DMS 273 treated with DMSO at 0.1 percent for 48 hours (cell line): ENCODE measurements at places on chromosomes 13 and 19.

DNA sequence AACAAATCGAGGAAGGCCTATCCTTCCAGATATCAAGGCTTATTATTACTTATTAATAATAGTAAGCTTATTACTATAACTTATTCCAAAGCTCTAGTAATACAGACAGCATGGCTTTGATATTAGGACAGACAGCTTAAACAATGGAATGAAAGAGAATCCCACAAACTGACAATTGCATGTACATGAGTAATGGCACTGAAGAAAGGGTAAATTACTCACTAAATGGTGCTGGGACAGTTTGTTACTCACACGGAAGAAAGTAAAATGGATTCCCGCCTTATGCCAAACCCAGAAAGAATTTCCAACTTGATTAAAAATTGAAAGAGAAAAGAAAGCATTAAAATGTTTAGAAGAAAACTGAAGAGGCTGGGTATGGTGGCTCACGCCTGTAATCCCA is 60.3 kb downstream of the MIPEP start:
- DNase-seq = no peak

DNA sequence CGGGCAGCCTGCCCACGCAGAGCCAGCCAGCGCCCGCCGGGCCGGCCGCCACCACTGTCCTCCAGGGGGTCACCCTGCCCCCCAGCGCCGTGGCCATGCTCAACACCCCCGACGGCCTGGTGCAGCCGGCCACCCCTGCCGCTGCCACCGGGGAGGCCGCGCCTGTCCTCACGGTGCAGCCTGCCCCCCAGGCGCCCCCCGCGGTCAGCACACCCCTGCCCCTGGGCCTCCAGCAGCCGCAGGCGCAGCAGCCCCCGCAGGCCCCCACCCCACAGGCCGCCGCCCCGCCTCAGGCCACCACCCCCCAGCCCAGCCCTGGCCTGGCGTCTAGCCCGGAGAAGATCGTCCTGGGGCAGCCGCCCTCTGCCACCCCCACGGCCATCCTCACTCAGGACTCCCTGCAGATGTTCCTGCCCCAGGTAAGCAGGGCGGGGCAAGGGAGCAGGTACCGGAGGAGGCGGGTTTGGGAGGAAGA is 32.3 kb upstream of the EHD2 start:
- DNase-seq = no peak

DNA sequence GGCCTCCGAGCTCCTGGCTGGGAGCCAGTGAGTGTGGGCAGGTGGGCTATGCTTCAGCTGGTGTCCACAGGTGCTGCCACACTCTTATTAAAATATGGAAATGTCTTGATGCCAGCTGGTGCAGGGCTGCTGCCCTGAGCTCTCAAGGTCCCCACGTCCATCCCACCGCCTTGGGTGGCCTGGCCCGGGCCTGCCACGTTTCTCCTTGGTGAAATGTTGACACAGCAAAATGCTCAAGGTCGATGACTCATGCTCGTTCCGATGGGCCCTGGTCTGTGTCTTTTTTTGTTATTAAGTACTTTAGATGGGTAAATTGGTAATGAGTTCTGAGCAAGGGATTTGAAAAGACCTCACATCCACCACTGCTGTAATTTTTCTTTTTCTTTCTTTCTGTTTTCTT is 524.7 kb downstream of the MYO16 start:
- DNase-seq = no peak

- DNase-seq = no peak
These were observed 25.3 kb downstream of the POMP start for GRCh38 chr13:28684257-28684656.

DNA sequence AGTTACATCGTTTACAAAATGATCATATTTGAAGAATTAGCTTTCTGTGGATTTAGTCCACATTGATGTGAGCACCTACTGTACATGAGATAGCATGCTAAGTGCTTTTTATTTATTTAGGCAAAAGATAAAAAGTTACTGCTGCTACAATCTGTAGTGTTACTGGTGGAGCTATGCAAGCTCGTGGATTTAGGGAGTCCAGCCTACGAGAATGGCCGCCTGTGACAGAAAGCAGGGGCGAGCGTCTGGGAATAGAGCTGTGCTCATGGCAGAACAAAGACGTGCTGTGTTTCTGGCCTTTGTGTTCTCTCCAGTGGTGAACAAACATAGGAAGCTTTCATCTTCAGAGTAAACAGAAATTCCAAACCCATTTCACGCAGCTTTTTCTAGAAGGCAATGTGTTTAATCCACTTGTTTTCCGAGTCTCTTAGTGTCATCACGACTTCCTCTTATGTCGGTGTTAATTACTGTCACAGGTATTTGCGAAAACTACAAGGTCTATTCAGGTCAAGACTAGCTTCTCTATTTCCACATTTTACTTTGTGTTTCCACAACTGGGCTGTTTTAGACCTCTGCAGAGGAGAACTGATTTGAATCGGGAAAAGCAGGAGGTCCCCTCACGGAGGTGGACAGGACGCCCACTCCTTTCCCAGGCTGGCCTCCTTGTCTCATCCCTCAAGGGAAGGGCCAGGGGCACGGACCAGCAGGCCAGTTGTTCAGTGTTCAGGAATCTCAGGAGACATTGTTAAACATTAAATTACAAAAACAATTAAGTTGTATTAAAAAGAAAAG is 67.3 kb downstream of the ATP11A start:
- DNase-seq = no peak

- DNase-seq = no peak
These were observed 112.1 kb downstream of the RAB20 start for GRCh38 chr13:110449219-110450015.

- no peak for DNase-seq
These were observed 4.2 kb downstream of the SNRPD2 start for GRCh38 chr19:45687599-45687998.

GRCh38 chr19:6126335-6126974 is 9.0 kb upstream of the ACSBG2 start:
- peak; percentile 41 for DNase-seq

DNA sequence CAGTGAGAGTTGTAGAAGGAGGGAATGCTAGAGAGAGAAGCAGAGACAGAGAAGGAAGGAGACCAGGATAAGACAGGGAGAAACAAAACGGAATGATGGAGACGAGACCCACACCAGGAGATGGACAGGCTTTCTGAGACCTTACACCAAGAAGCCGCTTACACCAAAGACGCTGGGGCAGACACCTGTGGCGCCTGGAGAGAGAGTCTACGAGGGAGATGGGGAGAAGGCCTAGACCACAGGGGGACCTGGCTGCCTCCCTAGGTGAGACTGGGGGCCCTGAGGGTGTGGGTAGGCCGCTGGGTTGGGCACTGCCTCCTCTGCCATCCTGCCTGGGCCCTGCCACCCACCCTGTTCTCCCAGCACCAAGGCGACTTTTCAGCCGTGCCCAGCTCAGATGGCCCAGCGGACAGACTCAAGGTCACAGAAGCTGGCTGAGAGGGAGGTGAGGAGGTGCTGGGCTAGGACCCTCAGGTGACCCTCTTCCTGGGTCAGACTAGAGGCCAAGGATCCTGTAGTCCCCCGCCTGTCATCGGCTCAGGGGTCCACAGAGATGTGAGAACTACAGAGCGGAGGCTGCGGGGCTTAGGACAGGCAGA is 5.0 kb downstream of the PLIN5 start:
- no peak for DNase-seq
